NCI-H446 (cell line): ENCODE measurements at places on chromosomes 13 and 19.

GRCh38 chr19:52237771-52238400 lies 31.5 kb upstream of the ZNF766 start:
- DNase-seq = peak; percentile 42

DNA sequence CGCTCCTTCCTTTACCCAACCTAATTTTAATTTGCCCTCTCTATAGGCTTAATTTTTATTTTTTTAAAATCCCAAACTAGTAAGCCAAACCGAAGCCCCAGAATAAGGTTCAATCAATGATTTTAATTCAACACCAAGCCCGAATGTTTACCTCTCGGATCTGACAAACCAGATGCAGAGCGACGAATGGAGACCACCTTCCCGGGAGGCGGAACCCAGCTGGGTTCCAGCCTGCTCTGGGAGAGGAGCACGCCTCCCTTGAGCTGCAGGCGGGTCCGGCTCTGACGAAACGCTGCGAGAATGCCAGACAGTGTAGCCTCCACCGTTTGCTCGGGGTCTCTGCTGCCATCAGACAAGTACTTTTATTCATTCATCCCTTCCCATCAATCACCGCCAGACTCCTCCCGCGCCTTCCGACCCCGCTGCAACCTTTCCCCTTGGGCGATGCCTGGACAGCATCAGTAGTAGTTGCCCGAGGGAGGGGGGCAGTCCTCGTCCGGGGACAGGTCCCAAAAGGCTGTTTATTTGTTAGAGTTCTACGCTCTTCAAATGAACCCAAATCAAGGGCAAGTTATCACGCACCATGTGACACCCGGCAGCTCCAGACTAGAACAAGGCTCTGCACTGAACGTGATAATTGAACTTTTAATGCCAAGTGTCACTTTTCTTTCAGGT lies 752 bp upstream of the EDNRB start:
- no peak for DNase-seq

DNA sequence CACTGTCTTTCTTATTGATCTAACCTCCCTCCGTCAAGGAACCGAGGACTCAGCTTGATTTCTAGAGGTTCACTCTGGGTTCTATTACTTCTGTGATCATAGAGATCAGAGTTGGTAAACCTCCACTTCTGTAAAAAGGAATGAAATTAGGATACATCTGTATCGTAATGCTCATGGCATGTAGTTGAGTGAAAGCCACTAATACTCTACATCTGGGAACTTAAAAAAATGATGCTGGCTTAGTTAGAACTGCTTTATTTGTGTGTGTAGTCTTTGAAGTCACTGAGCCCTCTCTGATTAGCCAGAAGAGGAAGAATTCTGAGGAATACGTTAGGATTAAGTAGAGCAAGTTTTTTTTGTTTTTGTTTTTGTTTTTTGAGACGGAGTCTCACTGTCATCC lies 140.8 kb downstream of the GGACT start:
- DNase-seq = no peak

DNA sequence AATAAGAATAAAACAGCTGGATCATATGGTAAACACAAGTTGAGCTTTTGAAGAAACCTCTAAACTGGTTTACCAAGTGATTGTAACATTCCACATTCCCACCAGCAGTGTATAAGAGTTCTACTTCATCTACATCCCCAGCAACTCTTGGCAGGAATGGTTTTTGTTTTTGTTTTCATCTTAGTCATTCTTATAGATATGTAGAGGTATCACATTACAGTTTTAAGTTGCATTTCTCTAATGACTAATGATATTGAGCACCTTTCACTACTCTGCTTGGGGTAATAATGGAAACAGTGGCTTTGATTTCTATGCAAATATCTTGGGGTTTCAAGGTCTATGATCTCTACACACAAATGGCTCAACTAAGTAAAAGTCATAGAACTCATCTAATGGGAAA lies 614.5 kb downstream of the TBC1D4 start:
- no peak for DNase-seq

DNA sequence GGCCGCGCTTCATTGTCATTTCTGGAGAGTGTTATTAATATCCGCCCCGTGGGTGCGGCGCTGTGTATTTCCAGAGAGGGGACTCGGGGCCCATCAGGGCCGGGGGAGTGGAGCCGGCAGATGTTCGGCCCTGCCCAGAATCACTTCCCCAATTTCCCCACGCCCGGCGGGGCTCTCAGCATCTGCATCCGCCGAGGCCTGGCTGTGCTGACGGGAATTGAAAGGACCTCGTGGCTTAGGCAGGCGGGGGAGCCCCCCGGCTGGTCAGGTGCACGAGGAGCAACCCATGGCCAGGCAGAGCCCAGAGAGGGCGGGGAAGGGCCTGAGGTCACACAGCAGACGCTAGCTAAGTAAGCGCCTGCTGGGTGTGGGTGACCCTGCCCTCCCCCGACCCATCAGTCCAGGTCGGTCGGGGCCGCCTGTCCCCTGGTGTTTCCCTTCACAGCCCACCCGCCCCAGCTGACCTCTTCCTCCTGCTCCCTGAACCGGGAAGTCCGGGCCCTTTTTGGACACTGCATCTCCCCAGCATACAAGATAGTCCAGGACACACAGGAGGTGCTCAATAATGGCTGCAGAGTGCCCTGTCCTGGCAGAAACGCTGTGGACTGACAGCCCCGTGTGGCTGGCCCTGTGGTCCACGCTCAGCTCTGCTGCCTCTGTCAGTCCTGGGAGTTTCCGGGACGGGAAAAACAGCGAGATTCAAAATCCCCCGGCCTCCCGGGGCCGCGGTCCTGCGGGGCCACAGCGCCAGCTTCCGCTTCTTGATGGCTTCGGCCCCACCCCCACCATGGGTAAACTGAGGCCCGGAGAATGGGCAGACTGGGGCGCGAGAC lies 22.1 kb downstream of the ARID3A start:
- no peak for DNase-seq
